Cerebellar nuclear complex (tissue), 1 donor: ENCODE measurements at places on chromosomes 12 and 14.

- DNase-seq: no peak
These were observed 102.9 kb upstream of the RFLNA start for GRCh38 chr12:124191966-124192365.

GRCh38 chr12:13937735-13938134 lies 43.7 kb downstream of the GRIN2B start:
- no peak for DNase-seq

- no peak for DNase-seq
These were observed 41.4 kb upstream of the EML1 start for GRCh38 chr14:99751539-99752485.

- no peak for DNase-seq
These were observed 172.2 kb upstream of the ATP2B1 start for GRCh38 chr12:89880690-89881350.

DNA sequence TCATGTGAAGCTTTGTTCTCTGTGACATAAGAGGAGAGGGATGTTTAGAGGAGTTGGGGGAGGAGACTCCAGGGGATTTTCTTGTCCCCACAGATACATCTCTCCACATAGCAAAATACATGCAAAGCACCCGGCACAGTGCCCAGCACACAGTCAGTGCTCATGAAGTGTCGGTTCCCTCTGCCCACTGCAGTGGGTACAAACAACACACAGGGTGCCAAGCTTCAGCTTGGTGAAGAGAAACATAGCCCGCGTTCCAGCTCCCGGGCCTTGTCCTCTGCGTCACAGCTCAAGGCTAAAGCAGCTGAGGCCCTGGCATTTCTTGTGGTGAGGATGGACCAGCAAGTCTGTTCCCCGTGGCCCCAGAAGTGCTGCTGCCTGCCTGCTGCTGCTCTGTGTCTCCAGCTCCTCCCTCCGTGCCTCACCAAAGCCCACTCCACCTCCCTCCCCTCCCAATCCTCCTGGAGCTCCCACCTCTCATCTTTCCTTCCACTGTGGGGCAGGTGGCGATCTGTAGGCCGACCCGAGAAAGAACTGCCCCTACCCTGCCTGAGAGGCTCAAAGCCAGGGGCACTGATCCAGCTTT lies 57.0 kb upstream of the FKBP4 start:
- no peak for DNase-seq

GRCh38 chr12:127275416-127275815 lies 991.6 kb upstream of the TMEM132C start:
- DNase-seq: no peak

GRCh38 chr14:105525861-105526775 lies at the start of gene TMEM121:
TMEM121 (plus strand) TSS chr14:105526583; CDS start chr14:105528835, 2,252 bp downstream.
- no peak for DNase-seq

GRCh38 chr12:92546635-92547348 lies 156.0 kb upstream of the PLEKHG7 start:
- no peak for DNase-seq

- no peak for DNase-seq
These were observed 19.6 kb downstream of the POMT2 start for GRCh38 chr14:77301103-77301502.

DNA sequence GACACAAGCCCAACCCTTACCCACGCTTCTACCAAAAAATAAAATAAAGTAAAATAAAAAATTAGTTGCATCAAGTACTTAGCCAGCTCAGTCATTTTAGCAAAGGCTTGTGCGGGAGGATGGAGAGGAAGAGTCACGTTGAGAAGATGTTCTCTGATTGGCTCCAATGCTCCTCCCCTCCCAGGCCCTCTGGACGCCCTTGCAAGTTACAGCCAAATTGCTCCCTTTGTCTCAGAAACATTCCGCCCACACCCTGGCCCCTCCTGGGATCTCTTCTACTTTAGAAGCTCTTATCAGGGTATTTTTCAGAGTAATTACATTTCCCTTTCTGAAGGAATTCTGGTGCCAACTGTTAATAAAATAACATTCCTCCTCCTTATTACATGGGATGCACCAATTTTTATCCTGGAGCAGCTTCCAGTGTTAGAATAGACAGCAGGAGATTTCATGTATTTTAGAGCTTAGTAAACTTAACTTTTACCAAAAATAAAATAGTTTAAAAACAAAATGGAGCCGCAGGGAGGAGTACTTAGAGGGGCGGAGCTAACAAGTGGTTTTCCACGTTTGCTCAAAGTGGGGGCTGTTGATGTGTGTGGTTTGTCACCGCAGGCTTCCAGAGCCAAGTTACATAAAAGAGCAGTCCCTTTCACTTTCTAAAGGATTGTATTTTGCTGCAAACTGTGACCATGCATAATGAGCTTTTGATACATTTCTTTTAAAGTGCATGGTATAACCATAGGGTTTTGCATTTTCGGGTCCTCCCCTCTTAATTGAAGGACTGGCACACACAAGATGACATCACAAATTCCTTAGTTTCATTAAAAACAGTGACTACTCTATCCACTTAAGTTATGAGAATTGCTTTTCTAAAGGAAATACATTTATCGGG lies 71.7 kb upstream of the RAP1B start:
- DNase-seq: no peak

- no peak for DNase-seq
These were observed 4.1 kb downstream of the CLEC2D start for GRCh38 chr12:9673404-9674225.

DNA sequence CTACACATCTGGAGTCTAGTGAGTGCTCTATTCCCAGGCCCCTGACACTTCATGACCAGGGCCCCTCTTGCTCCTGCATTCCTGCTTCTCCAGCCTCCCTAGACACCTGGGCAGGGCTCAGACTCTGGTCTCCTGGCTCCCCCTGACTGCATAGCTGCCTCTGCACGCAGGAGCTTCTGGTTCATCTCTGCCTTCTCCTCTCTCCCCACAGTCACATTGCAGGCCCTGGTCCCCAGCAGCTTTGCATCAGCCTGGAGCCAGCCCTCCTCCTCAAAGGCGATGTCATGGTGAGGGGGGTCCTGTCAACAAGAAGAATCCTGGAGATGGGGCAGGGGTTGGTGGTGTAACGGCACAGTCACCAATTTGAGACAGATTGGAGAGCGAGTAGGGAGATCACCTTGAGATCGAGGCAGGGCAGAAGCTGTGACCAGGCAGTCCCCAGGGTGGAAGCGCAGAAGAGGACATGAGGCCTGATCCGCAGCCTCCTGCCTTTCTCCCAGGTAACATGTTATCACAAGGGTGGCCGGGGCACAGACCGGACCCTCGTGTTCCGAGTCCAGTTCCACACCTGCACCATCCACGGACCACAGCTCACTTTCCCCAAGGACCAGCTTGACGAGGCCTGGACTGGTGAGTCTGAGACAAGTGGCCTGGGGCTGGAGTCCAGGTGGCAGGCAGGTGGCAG lies 8.1 kb downstream of the TNS2 start:
- no peak for DNase-seq

DNA sequence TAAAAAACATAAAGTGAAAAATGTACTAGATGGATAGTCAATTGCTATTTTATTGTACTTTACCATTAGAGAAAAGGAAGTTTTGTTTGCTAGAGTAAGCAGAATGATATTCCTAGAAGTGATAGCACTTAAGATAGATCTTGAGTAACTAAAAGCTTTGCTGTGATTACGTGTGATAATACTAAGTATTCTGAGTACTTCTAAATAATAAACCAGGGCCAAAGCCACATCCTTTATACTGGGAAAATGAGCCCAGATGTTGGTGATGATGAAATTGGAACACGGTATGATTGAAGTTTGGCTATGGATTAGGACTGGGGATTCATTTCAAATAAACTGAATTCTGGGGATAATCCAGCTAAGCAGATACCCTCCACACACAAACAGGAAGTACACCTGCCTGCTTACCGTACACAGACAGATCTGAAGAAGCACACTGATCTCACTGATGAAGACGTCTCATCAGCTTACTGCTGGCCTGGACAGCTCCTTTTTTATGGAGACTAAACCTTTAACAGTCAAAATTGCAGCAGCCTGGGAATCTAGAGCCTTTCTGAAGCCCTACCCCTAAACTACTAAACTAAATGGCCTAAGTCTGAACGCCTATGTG lies 199.8 kb downstream of the LRFN5 start:
- no peak for DNase-seq

- DNase-seq: no peak
These were observed at the start of gene CCND2 for GRCh38 chr12:4273652-4274395. CCND2 (plus strand) TSS chr12:4273762; CDS start chr12:4274041, 279 bp downstream.

- DNase-seq: no peak
These were observed 92.6 kb upstream of the ATP2B1 start for GRCh38 chr12:89801284-89801683.

DNA sequence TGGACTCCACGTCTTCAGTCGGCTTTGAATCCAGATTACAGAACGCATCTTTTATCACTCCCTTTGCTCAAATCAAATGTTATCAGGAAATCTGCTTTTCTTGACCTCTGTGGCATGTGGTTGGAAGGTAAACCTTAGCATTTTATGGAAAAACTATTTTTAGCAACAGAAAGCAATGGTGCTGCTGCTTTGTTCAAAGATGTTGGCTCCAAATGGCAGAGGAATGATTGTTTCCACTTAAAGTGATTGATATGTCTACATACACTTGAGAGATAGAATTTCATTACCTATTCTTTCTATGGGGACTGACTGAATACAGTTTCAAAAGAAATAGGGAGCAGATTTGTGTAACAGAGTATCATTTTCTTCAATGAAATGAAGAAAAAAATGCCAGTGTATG lies 761.2 kb downstream of the NOVA1 start:
- no peak for DNase-seq
